BE2C (cell line): ENCODE measurements at places on chromosomes 2 and 18.

- no peak for DNase-seq
Measured at GRCh38 chr18:45166341-45166835, 448.9 kb upstream of the SLC14A2 start.

- no peak for DNase-seq
Measured at GRCh38 chr2:37306024-37306423, 18.6 kb downstream of the PRKD3 start.

- DNase-seq = no peak
Measured at GRCh38 chr18:54878159-54878622, 49.9 kb downstream of the RAB27B start.

DNA sequence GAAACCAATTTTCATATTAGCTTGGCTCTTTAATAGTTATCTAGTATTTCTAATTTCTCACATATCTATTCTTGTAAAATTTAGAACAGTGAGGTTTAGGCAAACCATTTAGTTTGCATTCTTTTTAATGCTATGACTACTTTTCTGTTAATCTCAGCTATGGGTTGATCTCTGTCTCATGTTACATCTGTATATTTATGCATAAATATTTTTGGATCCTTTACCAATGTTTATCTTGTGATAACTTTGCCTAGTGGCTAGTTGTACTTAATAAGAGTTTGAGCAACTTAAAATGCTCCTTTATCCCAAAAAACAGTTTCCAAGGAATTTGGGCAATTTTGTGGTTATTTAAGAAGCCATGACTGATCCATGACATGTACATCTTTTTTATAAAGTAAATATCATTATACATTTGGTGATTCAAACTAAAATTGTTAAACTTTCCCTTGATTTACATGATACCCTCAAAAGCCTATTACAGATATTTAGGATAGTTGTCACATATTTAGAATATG lies 86.3 kb downstream of the R3HDM1 start:
- no peak for DNase-seq

DNA sequence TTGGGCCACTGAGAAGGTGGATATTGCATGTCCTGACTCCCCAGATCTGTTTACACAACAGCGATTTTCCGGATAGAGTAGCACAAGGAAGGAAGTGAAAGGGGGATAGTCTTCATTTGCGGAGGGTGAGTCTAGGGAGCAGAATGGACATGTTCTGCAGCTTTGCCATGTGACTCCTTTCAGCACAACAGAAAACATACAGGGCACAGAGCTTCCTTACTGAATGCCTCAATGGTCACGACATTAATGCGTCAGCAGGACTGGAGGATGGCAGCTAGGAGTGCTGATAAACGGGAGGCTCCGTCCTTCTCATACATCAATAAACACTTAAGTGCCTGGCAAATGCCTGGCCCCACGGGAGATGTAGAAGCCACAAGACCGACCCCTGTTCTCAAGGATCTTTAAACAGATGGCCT lies 163.0 kb downstream of the FAM210A start:
- no peak for DNase-seq

GRCh38 chr2:241976296-241976695 lies 106.8 kb downstream of the RTP5 start:
- DNase-seq = no peak
